ENCODE measurements at places on chromosomes 1 and 21.

DNA sequence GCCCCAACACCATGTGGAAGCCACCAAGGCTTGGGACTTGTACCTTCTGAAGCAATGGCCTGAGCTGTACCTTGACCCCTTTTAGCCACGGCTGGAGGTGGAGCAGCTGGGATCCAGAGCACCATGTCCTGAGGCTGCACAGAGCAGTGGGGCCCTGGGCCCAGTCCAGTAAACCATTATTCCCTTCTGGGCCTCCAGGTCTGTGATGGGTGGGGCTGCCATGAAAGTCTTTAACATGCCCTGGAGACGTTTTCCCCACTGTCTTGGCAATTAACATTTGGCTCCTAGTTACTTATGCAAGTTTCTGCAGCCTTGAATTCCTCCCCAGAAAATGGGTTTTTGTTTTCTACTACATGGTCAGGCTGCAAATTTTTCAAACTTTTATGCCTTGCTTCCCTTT, 323.7 kb upstream of the ZP4 start:
- DNase-seq, result no peak

GRCh38 chr1:154422521-154422920, 17.4 kb downstream of the IL6R start:
- no peak for DNase-seq

GRCh38 chr1:225885336-225885735, 3.2 kb upstream of the TMEM63A start:
- DNase-seq, result no peak

GRCh38 chr1:36728051-36728450, 245.3 kb upstream of the CSF3R start:
- DNase-seq, result no peak

GRCh38 chr1:214416858-214417257, 134.5 kb downstream of the PTPN14 start:
- DNase-seq, result no peak

DNA sequence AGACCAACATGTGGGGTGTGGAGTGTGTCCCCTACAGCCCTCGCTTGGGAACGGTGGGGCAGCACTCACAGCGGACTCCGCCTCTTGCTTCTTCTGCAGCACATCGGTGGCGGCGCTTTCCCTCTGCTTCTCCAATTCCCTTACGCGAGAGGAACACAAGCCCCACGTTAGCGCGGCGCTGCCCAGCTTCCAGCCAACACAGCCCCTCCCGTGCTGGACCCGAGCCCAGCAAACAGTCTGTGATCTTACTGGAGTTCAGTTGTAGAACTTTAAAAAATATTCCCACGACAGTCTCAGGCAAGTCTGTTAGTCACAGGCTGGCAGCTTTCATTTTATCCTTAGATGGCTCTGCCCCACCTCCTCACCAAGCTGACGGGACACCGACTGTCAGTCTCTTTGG, 13.6 kb downstream of the THAP3 start:
- no peak for DNase-seq

DNA sequence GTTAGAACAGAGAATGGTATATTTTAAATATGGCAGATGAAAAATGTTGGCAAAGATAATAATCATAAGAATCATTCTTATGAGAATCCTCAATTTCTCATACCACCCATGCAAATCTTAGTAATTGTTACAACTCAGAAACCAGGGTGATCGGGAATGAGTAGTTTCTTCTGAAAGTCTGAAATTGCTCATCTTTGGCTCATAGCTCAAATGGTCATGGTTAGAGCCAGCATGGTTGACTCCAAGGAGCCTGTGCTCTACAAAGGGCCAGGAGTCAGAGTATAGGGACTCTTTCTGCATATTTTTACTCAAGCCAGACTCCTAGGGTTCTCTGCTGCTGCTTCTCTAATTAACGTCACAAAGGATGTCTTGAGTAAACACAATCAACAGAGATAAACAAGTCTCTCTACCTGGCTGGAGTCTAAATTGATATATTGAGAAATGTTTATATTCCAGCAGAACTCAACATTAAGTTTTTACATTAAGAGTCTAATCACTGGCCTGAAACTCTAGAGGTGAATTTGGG, 1.9 kb upstream of the ETV3 start:
- no peak for DNase-seq

DNA sequence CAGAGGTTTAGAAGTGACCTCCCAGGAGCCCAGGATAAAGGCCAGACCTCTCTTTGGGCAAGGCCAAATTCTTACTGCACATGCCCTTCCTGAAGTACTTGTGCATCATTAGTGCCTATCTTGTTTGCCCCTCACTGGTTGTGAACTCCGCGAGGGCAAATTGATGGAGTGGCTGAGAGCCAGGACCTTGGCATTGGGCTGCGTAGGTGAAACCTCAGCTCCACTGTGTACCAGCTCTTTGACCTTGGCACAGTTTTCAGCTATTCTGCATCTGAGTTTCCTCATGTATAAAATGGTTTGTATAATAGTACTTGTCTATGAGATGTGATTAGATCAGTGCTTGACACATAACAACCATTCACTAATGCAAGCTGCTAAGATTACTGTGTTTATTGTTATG, 11.5 kb downstream of the OTUD3 start:
- DNase-seq, result no peak

- no peak for DNase-seq
Measured at GRCh38 chr21:44874497-44875315, 1.2 kb upstream of the PTTG1IP start.

- DNase-seq, result no peak
Measured at GRCh38 chr1:154178013-154178412, 13.9 kb downstream of the TPM3 start.

- DNase-seq, result no peak
Measured at GRCh38 chr1:201501144-201501543, 5.8 kb downstream of the CSRP1 start.

DNA sequence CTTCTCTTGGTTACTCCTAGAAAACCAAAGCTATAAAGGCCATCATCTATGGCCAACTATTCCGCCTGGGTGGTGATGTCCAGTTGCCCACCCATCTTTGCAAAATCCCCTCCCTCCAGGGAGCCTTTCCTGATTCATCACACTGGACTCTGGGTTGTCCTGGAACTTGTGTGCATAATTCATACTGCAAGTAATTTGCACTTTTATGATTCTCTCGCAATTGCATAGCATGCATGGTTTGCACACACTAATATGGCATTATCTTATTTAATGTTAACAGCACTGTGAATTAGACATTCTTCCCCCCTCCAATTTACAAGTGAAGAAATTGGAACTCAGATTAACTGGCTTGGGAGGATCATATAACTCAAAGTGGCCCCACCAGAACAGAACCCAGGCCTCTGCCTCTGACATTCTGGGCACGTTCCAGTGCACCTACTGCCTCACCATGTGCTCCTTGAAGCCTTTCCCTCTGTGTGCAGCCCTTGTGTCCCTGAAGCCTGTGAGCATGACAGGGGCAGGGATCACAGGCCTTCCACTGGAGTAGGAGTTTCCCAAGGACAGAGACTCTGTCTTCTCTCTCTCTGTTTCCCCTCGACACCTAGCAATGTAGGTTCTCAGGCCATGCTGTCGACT, 98.9 kb upstream of the IPO9 start:
- DNase-seq, result no peak

DNA sequence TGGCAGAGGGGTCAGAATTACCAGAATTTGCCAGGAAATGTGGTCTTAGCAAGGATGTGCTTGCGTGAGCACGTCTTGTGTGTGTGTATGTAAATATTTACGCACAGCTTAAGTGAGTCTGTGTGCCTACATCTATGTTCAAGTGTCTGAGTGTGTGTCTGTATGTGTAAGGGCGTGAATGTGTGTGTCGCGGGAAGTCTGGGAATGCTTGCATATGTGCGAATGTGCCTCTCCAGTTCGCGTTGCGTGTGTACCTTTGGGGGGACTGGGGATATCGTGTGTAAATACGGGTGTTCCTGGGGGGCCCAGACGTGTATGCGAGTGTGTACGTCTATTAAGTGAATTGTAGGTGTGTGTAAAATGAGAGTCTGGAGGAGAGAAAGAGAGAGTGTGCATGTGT, 68.6 kb upstream of the POU3F1 start:
- no peak for DNase-seq

- no peak for DNase-seq
Measured at GRCh38 chr1:176522310-176522845, 59.4 kb downstream of the PAPPA2 start.

DNA sequence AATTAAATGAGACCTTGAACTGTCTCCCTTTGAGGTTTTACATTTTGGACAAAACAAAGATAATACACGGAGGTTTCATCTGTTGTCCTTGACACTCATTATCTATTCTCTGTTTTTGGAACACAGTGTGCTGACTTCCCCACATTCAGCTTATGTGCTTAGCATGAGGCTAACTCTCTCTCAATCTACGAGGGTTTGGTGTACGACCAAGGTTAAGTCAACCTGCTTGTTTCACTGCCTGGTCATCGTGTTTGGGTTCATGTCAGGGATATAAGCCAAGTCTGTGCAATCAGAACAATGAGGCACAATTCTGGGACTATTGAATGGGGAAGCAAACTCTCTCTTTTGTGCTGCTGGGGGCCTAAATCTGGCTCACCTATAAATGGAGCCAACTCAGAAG, 328.5 kb upstream of the USP25 start:
- no peak for DNase-seq

- peak; percentile 23 for DNase-seq
Measured at GRCh38 chr1:3695326-3696217, 43.3 kb downstream of the TP73 start.

- peak; percentile 64 for DNase-seq
Measured at GRCh38 chr21:25858325-25858724, 123.6 kb downstream of the GABPA start.

- no peak for DNase-seq
Measured at GRCh38 chr1:9912264-9912936, 2.3 kb upstream of the CTNNBIP1 start.

GRCh38 chr21:29313662-29314408, 15.1 kb downstream of the BACH1 start:
- DNase-seq, result no peak

- no peak for DNase-seq
Measured at GRCh38 chr1:103337779-103338178, 187.7 kb upstream of the RNPC3 start.

- DNase-seq, result no peak
Measured at GRCh38 chr21:36250423-36251075, 69.4 kb upstream of the MORC3 start.
